ENCODE measurements at places on chromosomes 5 and 9. TPM values are rescaled to one million over a fixed set of nuclear protein-coding genes. Genes with fewer than 3 reads are reported as not detected.
A peak's percentile ranks its signal among the peaks of the same experiment; 100 is the strongest.

The ARID3C gene
- total RNA-seq = not detected

The ZNF879 gene
- total RNA-seq = 3.4 TPM

The SPINK6 gene
- total RNA-seq = not detected

The GAS1 gene
- total RNA-seq = 3.1 TPM

The MYO10 gene
- total RNA-seq = 93.0 TPM

The COL27A1 gene
- total RNA-seq = 2.2 TPM

The CD72 gene
- 0.36 TPM for total RNA-seq

The TAF11L3 gene
- not detected for total RNA-seq

The TMEM174 gene
- total RNA-seq = not detected

The ADGRV1 gene
- under 0.01 TPM for total RNA-seq

The ADAMTS13 gene
- under 0.01 TPM for total RNA-seq

The NIM1K gene
- 0.56 TPM for total RNA-seq

The FSTL4 gene
- 0.18 TPM for total RNA-seq

DNA sequence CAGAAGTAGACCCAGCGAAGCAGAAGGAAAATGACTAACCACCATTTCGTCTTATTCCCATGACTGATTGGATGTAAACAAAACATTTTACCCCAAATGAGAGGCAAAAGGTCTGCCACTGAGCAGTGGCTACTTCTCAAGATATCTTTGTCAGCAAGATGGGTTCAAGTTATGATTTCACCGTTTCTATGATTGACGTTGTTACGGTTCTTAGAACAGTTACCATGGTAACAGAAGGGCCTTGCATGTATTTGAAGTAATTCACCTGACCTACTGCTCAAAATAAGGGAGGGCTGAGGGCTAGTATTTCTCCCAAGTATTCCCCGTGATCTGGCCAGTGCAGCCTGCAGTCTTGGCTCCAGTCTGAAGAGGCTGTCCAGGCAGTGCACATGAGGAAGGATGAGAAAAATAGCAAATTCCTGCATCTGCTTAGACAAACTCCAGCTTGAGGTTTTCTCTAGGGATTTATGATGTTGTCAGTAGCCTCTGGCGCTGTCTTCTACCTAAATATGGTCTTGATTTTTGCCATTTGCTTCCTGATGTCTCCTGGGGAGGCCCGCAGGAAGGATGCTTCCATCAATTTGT lies 372.7 kb downstream of the TMEM38B start:
- DNase-seq = no peak

- DNase-seq = peak; percentile 5
These were observed 910 bp downstream of the TDRD7 start for GRCh38 chr9:97412626-97413385.

DNA sequence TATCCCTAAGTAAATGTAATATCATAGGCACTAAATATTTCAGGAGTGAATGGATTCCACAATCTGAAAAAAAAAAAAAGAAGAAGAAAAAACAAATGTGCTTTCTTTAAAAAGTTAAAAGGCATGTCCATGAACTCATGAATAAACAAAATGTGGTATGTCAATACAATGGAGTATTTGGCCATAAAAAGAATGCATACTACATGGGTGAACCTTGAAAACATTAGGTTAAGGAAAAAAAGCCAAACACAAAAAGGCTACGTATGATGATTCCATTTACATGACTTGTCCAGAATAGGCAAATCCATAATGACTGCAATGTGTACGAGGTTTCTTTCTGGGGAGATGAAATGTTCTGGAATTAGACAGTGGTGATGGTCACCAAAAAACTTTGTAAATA lies 45.3 kb downstream of the FNIP1 start:
- DNase-seq = peak; percentile 14

GRCh38 chr5:8884029-8884428 lies 661.8 kb downstream of the SEMA5A start:
- no peak for DNase-seq

DNA sequence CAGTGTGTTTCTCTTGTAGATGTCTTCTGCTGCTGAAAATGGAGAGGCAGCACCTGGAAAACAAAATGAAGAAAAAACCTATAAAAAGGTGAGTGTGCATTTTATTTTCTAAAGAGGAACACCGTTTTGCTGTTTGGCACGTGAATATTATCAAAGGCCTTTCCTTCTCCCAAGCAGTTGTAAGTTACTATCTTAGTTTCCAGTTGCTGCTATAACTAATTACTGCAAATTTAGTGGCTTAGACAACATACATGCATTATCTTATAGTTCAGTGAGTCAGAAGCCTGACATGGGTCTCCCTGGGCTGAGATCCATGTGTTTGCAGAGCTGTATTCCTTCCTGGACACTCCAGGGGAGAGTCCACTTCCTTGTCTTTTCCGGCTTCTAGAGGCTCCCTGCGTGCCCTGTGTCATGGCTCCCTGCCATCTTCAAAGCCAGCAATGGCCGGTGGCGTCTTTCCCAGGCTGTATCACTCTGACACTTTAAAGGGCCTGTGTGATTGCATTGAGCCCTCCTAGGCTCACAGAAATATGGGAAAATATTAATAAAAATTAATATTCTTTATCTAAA lies 117.6 kb downstream of the PIP5K1B start:
- no peak for DNase-seq

DNA sequence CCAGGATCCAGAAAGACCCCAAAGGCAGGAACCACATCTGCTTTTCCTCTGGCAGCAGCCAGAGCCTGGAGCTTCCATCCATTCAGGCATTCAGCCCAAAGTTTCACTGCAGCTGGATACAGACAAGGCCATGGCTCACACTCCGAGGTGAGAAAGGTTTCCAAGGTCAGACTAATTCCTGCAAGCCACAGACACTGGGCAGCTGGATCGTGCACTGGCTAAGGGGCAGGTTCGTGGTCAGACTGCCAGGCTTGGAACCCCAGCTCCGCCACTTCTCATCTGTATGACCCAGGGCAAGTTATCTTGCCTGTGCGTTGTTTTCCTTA lies 36.9 kb downstream of the SPOCK1 start:
- DNase-seq = no peak

GRCh38 chr9:95598236-95598635 lies 81.5 kb upstream of the PTCH1 start:
- DNase-seq = no peak

GRCh38 chr9:75797085-75797580 lies 93.3 kb upstream of the PCSK5 start:
- DNase-seq = no peak

- DNase-seq = no peak
These were observed 198.8 kb downstream of the MAPKAP1 start for GRCh38 chr9:125508249-125508648.

DNA sequence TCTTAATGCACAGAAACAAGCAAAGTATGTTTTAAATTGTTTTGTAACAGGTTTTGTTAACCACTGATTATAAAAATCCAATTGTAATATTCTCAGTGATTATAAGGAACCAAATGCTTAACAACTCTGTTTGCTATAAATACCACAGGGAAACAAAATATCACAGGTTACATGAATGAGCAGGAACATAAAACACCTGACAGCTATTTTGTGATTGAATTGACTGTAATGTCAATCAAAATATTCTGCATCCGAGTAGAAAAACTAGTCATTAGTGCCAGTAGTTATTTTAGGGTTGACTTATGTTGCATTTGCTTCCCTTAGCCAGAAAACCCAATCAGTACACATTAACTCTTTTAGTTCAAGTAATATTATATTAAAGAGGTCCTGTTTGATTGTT lies 1707.8 kb upstream of the ACO1 start:
- no peak for DNase-seq

DNA sequence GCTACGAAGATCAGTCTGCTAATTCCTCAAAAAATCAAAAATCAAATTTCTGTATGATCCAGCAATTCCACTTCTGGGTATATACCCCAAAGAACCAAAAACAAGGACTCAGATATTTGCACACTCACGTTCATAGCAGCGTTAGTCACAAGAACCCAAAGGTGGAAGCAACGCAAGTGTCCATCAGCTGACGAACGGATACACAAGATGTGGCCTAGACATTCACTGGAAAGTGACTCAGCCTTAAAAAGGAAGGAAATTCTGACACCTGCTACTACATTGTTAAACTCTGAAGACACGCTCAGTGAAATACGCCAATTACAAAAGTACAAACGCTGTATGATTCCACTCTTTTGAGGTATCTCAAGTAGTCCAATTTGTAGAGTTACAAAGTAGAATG lies 93.3 kb downstream of the OTULIN start:
- no peak for DNase-seq

GRCh38 chr5:138840103-138840502 lies 35.0 kb downstream of the LRRTM2 start:
- DNase-seq = no peak

- DNase-seq = no peak
These were observed 149.9 kb downstream of the COMMD10 start for GRCh38 chr5:116234681-116235080.

DNA sequence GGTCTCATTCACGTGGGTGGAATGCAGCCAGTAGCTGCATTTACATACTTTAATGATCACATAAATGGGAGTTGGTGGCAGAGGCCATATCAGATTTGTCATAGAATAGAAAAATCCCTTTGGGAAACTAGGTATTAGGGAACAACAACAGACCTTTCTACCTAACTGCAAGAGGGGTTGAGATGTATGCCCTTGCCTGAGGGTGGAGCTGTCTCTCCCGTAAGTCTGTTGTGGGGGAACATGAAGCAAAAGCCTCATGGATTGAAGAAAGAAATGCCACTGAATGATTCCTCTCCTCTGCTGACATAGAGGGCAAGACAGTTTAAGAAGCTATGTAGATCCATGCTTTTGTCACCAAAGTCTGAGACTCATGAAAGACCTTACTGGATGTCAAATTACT lies 461.3 kb downstream of the SPOCK1 start:
- DNase-seq = no peak

GRCh38 chr5:106699198-106699597 lies 971.5 kb downstream of the EFNA5 start:
- DNase-seq = no peak

- no peak for DNase-seq
These were observed 49.7 kb downstream of the PRDM6 start for GRCh38 chr5:123138774-123139173.

GRCh38 chr5:78065663-78066062 lies 228.8 kb downstream of the AP3B1 start:
- DNase-seq = no peak

DNA sequence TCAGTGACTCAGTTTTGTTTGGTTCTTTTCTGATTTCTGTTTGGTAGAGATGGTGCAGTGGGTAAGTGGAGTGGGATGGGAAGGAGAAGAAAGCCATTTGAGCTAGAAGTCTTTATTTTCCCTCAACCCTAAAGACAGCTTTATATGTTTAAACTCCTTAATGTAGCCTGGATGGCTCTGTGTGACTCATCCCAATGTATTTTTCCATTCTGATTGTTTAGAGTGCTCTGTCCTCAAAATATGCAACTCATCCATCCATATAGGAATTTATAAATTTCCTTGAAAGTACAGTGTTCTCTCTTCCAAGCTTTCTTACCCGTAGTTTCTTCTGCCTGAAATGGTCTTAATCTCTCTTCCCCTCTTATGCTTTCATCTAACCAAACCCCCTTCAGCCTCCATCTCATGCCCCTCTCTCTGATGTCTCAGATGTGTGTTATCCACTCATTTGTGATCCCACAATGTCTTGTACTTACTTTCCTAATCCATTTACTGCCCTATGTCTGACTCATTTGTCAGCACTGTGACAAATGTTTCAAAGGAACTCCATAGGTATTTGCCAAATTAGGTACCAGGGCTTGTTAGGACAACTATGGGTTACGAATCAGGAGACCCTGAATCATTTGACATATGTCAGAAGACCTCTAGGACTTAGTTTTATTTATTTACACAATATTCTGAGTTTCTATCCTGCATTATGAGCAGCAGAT lies 217.5 kb upstream of the SGCD start:
- peak; percentile 63 for DNase-seq

DNA sequence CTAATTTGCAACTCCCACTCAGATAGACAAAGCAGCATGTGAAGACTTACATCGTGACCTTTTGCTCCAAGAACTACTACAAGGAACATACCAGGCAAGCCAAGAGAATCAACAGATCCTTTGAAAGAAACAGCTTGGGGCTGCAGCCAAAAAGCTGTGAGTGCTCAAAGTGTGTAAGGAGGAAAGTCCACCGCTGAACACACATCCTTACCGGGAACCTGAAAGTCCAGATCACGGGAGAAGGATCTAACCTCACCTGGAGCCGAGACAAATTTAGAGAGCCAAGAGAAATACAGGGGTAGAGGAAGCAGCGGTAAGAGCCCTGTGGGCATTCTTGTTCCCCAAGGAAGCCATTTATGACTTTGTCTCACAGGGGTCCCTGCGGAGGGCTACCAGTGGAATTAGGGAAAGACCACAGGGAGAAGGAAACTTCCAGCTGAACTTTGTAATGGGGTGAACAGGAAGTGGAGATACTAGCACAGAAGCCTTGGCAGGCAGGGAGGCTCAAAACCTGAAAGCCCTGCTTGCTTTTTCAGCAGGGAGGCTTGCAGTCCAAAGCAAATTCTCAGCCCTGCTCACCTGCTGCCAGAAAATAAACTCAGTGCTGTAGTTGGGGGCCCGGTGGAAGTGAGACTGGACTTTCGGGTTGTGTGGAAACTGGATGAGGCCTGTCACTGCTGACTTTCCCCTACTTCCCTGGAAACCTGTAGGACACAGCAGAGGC lies 350.2 kb downstream of the DTWD2 start:
- DNase-seq = no peak

DNA sequence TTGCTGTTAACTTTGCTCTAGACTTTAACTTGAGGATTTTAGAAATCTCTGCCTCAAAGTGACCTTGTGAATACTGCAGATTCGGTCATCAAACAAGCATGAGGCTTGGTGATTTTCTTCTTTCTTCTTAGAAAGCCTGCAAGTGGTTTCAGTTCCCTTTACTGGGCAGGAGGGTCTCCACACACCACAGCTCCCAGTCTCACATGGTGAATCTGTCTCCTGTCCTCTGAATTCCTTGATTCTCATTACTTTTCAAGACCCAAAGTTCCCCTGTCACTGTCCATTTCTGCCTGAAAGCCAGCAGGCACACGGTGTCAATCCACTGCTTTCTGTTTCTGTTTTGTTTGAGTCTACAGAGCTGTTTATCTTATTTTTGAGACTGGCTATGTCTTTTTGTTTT lies 14.1 kb downstream of the HSPB3 start:
- DNase-seq = peak; percentile 18

GRCh38 chr5:88889189-88890069 lies 6.4 kb upstream of the MEF2C start:
- DNase-seq = peak; percentile 13

GRCh38 chr9:2159521-2160454 lies 144.6 kb downstream of the SMARCA2 start:
- DNase-seq = peak; percentile 23

DNA sequence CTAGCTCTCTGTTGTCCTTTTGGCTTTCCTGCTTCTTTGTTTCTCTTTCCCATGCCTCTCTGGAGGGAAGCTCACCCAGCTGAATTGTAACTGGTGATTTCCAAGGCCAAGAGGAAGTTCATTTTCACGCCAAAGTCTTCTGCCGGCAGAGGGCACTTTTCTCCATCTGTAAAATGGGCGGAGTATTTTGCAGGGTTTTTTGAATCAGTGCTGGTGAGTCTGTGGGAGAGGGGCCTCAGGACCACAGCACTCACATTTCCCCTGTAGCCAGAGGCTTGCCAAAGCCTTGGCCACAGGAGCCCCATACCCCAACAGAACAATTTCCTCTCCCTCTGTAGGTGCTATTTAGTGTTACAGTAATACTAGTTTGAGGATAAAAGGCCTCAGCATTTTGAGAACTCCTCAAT lies 42.3 kb upstream of the MATR3 start:
- DNase-seq = no peak

- peak; percentile 91 for DNase-seq
These were observed 14.3 kb downstream of the PTPA start for GRCh38 chr9:129125478-129125877.

- DNase-seq = no peak
These were observed 21.9 kb downstream of the MOCS2 start for GRCh38 chr5:53087621-53088121.

GRCh38 chr9:88322906-88323566 lies 65.2 kb upstream of the SPIN1 start:
- DNase-seq = peak; percentile 29

Data from IMR-90 (cell line).